ENCODE measurements at places on chromosomes 5 and 9.

DNA sequence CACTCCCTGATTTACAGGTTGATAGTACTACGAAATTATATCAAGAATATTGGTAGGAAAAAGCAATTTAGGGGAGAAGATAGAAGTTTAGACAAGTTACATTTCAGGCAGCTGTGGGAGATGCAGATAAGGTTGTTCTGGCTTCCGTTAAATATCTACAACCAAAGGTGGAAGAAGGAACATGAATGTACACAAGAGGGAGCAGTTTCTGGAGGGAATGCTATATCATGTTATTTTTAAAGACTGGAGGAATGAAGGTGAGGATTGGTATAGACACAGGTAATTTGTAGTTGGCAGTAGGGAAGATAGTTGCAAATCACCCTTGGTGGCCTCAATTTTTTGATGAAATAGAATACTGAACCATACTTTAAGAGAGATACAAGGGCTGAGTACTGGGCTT lies 187.3 kb upstream of the NMUR2 start:
- H3K4me1 ChIP-seq, result no peaks in the 10 kb centered on the region
- no peaks in the 10 kb centered on the region for H3K36me3 ChIP-seq
- no peak overlapping the region for H3K27ac ChIP-seq
- no peak overlapping the region for H3K4me3 ChIP-seq

DNA sequence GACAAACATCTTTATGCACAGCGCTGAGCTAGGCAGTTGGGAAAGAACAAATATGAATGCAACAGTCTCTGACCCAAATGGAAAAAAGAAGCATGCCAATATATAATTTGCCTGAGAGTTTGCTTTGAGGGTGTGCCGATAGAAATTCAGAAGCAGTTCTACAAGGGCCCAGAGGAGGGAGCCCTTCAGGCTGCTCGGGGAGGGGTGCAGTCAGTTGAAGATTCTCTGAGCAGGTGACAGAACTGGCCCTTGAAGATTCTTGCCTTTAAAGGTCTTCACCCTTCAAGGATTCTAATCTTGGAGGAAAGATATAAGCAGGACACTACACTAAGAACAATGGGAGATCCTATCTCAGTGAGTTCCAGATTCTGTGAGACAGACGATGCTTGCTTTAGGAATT lies 3.7 kb upstream of the PAPPA start:
- H3K4me1 ChIP-seq, result peaks cover 3% of the 10 kb centered on the region
- H3K4me3 ChIP-seq, result no peak overlapping the region
- H3K36me3 ChIP-seq, result no peaks in the 10 kb centered on the region
- no peak for DNase-seq

- no peaks in the 10 kb centered on the region for H3K36me3 ChIP-seq
- DNase-seq, result no peak
- peaks cover 2% of the 10 kb centered on the region for H3K27me3 ChIP-seq
- no peak overlapping the region for H3K27ac ChIP-seq
- H3K4me1 ChIP-seq, result no peaks in the 10 kb centered on the region
These were observed 80.2 kb downstream of the GCNT1 start for GRCh38 chr9:76539180-76539579.

- H3K4me3 ChIP-seq, result no peak overlapping the region
- DNase-seq, result no peak
- no peaks in the 10 kb centered on the region for H3K4me1 ChIP-seq
- no peaks in the 10 kb centered on the region for H3K27me3 ChIP-seq
- H3K36me3 ChIP-seq, result no peaks in the 10 kb centered on the region
- no peak overlapping the region for H3K27ac ChIP-seq
These were observed 80.9 kb upstream of the SNX2 start for GRCh38 chr5:122693963-122694362.

GRCh38 chr9:133979273-133979920 lies 12.7 kb downstream of the VAV2 start:
- H3K4me3 ChIP-seq, result no peak overlapping the region
- H3K27me3 ChIP-seq, result no peaks in the 10 kb centered on the region
- no peak overlapping the region for H3K27ac ChIP-seq

DNA sequence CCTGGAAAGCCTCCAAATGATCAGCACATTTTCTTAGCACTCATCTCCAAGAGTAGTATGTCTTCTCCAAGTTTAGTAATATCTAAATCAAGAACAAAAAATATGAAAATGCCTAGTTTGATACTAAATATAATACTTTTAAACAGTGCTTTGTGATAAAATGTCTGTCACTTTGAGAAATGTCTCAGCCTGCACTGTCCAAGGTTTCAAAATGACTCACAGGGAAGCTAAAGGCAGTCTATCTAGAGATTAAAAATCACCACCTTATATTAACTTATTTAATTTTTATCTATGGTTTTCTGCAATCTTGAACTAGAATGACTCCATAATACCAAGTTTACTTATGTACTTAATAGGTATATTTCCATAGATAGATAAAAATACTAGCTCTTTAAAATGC lies 633.0 kb upstream of the C9orf72 start:
- no peaks in the 10 kb centered on the region for H3K36me3 ChIP-seq
- H3K4me3 ChIP-seq, result no peak overlapping the region
- DNase-seq, result no peak
- no peaks in the 10 kb centered on the region for H3K27me3 ChIP-seq
- no peaks in the 10 kb centered on the region for H3K4me1 ChIP-seq

- peaks cover 12% of the 10 kb centered on the region for H3K27me3 ChIP-seq
- H3K27ac ChIP-seq, result peak overlapping the region; percentile 83
- no peaks in the 10 kb centered on the region for H3K36me3 ChIP-seq
- peaks cover 40% of the 10 kb centered on the region for H3K4me1 ChIP-seq
- peak overlapping the region; percentile 58 for H3K4me3 ChIP-seq
These were observed 122.0 kb upstream of the RANBP3L start for GRCh38 chr5:36423578-36424307.

- DNase-seq, result no peak
- no peak overlapping the region for H3K4me3 ChIP-seq
- H3K4me1 ChIP-seq, result no peaks in the 10 kb centered on the region
- H3K27ac ChIP-seq, result no peak overlapping the region
These were observed 419.9 kb upstream of the GRAMD2B start for GRCh38 chr5:126003309-126003708.

DNA sequence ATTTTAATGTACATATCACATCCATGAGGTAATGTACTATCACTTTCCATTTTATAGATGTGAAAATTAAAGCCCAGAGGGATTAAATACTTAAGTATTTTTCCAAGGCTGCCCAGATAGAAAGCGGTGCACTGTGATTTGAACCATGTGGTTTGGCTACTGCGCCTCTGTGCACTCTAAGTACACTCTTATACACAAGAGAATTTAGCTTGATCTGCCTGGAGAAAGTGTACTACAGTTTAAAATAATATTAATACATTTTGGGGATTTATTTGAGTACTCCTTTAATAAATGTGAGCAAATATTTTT lies 360.4 kb upstream of the ACTBL2 start:
- no peaks in the 10 kb centered on the region for H3K36me3 ChIP-seq
- no peak for DNase-seq
- no peak overlapping the region for H3K27ac ChIP-seq
- no peaks in the 10 kb centered on the region for H3K4me1 ChIP-seq

All from activated CD4-positive, alpha-beta T cell treated with anti-CD3 and anti-CD28 coated beads, Interleukin-2, amount 10 ng/mL, durations not matched to agents 7 days and 5 days (primary cell).